GM06990 (cell line): ENCODE measurements at places on chromosomes 5 and 9.

- no peak for DNase-seq
These were observed 34.3 kb downstream of the FRMD3 start for GRCh38 chr9:83503866-83504265.

DNA sequence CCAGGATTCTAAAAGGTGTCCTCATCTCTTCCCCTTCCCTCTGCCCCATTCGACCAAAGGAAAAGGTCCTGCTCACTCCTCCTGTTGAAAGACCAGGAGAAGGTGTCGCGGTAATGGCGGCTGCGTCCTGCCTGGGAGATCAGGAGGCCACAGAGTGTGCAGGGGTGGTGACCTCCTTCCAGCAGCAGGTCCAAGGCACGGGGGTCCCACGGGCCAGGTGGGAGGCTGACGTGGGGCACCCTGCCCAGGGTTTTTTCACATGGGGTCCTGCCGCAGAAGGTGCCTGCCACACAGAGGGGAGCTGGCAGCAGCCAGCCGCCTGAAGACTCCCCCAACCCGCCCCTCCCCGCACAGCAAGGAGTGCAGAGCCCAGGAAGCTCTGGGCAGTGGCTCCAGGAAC, 22.2 kb upstream of the ADAMTS2 start:
- DNase-seq: no peak

- DNase-seq: no peak
These were observed 24.4 kb downstream of the ERAP1 start for GRCh38 chr5:96783326-96783725.

- no peak for DNase-seq
These were observed 145.7 kb upstream of the DAB2 start for GRCh38 chr5:39570403-39571027.
